Kidney epithelial cell (primary cell): ENCODE measurements at places on chromosomes 6 and 20. TPM values are rescaled to one million over a fixed set of nuclear protein-coding genes. Genes with fewer than 3 reads are reported as not detected.

The SLPI gene
- 88.0 and 99.5 TPM in 2 replicates for total RNA-seq

The ITCH gene
- total RNA-seq, result 47.8 and 53.5 TPM in 2 replicates

The C20orf96 gene
- 8.0 and 8.1 TPM in 2 replicates for total RNA-seq

The RIMS4 gene
- total RNA-seq, result not detected in 2 replicates

GRCh38 chr6:55497694-55498093 is 81.3 kb downstream of the HMGCLL1 start:
- no peak for DNase-seq

GRCh38 chr6:87196275-87196842 is 41.0 kb downstream of the ZNF292 start:
- no peak for DNase-seq

- DNase-seq, result peak; percentile 7
These were observed at the start of gene OPRM1 for GRCh38 chr6:154039231-154039842. OPRM1 (plus strand) TSS chr6:154039240; CDS start chr6:154039545, 305 bp downstream.

DNA sequence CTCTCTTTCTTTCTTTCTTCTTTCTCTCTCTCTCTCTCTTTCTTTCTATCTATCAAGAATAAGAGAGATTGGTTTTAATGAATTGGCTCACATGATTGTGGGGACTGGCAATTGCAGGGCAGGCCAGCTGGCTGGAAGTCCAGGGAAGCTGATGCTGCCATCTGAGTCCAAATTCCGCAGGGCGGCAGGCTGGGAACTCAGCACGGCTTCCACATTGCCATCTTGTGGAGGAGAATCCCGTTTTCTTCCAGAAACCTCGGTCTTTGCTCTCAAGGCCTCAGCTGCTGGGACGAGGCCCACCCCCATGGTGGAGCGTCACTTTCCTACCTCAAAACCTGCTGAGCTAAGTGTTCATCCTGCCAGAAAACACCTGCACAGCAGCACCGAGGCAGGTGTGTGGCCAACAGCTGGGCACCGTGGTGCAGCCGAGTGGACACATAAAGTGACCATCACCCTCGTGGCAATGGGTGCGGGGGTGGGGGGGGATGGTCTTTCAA is 58.8 kb upstream of the SLCO4A1 start:
- DNase-seq, result no peak

DNA sequence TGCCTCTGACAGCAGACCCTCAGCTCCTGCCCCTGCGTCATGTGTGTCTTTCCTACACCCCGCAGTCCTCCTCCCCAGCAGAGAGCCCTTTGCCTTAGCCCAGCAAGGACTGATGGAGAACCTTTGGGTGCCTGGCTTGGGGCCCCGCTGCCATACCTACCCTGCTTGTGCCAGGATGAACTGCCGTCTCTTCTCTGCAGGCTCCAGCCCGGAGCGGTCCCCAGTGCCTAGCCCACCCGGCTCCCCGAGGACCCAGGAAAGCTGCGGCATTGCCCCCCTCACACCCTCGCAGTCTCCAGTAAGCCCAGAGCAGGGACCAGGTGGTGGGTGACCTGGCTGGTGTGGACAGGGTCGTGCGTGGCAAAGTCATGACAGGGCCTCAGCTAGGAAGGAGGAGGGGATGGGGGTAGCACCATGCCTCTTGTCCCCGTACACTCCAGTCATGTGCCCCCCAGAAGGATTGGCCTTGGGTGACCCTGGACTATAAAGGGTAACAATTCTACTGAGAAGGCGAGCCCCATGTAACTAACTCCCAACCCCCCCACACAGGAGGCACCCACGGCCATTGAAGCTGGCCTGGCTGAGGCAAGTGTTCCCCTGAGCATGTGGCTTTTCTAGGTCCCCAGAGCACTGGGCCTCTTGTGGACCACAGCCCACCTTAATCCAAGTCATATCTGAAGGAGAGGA is 8.3 kb downstream of the HSPA12B start:
- DNase-seq, result no peak

DNA sequence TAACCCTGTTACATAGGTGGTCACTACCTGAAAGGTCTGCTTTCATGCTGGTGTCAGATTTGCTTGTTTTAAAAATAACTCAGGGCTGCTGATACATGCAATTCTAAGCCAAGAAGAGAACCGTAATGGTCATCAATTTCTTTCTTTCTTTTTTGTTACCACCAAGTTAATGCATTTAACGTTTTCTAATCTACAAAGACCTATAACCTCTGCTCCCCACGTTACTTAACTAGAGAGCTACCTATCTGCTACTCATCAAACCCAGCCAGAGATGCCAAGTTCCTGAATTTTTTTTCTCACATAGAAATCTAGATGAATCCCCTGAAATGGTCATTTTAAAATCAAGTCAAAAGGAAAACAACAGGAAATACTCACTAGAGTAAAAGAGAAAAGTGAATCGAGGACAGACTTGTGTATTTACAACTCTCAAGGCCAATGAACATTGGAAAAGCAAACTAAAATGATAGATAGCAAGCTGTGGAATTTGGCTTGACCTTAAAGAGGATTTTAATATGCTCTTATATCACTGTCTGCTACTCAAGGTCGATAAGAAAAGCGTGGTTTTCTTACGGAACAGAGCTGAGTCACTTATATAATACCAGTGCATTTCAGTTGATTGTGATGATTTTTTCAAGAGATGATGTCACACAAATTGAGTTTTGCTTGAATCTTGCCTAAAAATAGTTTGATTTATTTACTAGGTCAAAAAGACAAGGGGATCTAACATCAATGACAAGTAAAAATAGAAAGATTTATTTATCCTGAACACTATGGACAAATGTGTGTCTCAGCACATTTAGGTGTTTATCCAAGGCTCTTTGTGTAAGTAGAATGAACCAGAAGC is 67.9 kb downstream of the SGK1 start:
- DNase-seq, result no peak

- DNase-seq, result no peak
These were observed 96.9 kb downstream of the LY86 start for GRCh38 chr6:6685249-6686040.

DNA sequence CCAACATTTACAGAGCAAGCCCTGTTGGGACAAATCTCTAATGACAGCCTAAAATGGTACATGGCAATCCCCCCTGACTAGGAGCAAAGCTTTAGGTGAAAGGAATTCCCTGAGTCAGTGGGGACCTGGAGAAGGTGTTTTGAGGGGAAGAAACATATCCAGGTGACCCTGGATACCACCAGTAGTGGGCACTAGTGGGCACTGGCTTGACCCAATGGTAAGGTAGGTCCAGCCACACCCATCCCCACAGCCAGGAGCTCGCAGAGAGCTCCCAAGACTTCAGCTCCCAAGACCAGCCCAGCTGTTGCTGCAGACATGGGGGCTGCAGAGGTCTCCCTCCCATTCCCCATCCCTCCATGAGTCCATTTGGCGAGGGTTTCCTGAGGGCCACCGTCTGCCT is 19.5 kb downstream of the GRM4 start:
- DNase-seq, result no peak
